ENCODE measurements at places on chromosomes 3 and 15.

DNA sequence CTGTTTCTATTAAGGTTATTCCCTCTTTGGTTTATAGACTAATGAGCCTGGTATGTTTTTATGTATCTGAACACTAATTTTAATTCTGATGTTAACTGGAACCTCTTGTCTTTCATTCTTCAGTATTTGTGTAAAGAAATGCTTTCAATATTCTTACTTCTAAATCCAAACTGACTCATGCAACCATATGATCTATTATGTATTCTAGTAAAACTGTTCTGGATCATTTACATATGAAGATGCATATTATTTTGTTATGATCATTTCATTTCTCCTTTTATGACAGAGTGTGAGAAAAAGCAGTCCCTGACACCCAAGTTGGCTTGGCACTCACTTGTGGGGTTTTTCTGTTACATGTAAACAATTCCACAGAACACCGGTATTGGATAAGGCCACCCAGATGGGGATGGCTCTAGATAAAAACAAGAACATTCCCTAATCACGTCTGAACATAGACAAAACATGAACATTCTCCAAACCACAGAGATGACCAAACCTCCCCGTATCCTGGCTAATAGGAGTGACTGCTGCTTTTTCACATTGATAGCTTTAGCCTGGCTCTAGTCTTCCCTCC lies 72.2 kb upstream of the EPHB3 start:
- DNase-seq = no peak

GRCh38 chr3:81788044-81788443 lies 26.6 kb upstream of the GBE1 start:
- DNase-seq = no peak

GRCh38 chr15:91537856-91538255 lies 315.7 kb upstream of the SLCO3A1 start:
- DNase-seq = no peak

DNA sequence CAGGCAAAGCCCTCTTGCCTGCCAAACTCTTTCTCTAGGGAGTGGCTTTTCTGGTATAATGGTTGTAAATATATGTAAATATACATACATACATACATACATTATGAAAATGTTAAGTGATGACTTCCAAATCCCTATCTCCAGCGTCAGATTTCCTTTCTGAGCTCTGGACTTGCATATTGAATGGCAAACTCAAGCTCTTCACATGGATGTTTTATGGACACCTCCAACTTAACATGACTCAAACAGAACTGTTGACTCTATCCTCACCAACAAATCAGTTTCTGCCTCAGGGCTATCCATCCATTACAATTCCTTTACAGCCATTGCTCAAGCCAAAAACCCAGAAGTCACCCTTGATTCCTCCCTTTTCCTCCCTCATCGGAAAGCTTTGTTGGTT lies 45.1 kb downstream of the ADAMTSL3 start:
- DNase-seq = no peak

GRCh38 chr15:47885920-47886319 lies 168.6 kb downstream of the SEMA6D start:
- no peak for DNase-seq

- DNase-seq = no peak
These were observed 11.1 kb upstream of the SATB1 start for GRCh38 chr3:18436213-18436612.

All from activated naive CD4-positive, alpha-beta T cell treated with anti-CD3 and anti-CD28 coated beads, Interleukin-2, amount 50 U/mL, for 16 hours (primary cell).